A673 (cell line): ENCODE measurements at places on chromosomes 2 and 18. TPM values are rescaled to one million over a fixed set of nuclear protein-coding genes. Genes with fewer than 3 reads are reported as not detected.

- DNase-seq = no peak
These were observed 84.4 kb downstream of the EIPR1 start for GRCh38 chr2:3293221-3293620.

DNA sequence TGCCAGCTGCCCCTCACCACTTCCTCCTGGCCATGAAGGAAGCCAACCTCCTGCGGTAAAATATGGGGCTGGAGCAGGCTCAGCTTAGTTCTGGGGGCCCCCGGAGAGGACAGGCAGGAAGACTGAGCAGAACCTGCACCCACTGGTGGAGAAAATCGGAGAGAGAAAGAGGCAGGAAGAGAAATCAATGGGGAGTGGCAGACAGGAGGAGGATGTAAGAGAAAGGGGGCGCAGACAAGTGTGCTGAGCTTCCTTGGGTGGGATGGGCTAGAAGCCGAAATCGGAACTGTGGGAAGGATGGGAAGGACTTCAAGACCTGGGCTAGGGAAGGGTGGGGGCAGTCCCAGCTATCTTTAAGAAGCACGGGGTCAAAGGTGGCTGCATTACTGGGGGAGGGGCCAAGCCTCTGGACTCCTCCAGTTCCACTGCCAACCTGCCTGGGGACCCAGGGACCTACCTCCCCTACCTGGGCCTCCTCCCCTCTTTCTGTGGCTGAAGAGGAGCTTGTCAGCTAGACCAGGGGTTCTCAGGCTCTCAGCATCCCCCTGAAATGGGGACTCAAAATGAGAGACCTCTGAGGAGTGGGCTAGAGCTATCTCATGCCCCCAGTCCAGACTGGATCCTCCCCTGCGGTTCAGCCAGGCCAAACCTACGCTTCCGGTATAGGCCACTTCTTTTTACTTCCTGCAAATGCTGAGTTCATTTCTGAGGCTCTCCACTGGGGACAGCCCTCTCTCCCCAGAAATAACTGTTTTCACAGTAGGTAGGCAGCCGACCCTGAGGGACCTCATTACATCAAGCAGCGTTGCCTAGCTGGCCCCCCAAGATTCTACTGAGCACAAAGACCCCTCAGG, 33.6 kb upstream of the B3GNT7 start:
- DNase-seq = no peak

- DNase-seq = no peak
These were observed 142.2 kb downstream of the PKP4 start for GRCh38 chr2:158598862-158599517.

- DNase-seq = peak; percentile 45
These were observed 2.1 kb downstream of the POMC start for GRCh38 chr2:25165992-25166875.

DNA sequence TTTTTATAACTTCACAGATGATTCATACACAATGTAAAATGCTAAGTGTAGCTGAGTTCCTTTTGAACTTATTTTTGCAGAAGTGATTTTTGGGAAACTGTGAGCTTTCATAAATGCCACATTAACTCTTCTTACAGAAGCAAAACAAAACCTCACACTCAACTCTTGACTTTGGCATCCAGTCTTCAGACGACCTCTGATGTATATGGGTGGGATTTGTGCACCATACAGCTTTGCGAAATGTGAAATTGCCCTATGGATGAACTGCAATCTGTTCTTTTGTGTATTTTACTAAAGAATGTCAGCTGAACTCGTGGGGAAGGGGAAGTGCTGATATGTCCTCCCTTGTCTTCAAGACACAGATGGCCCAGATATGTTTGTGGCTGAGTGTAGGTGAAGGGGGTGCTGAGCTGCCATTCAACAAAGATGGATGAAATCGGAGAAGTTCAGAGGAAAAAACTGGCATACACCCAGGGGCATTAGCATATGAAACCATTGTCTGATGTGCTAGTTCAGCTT, 218.3 kb downstream of the PTGR3 start:
- DNase-seq = peak; percentile 80

DNA sequence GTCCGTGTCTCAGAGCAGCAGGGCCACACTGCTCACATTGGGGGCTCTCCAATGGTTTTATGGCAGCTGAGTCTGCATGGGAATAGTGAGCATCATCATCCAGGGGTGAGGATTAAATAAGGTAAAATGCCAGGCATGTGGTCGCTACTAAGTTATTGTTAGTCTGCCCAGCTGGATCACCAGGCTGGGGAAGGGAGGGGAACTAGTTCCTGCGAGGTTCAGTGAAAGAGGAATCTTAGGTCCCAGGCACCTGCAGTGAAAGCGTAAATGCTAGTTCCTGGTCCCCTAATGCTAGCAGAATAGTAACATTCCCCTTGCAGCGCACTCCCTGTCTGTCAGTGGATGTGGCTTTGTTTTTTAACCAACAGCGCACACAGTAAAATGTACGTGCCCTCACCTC, 60.1 kb downstream of the ARHGEF4 start:
- DNase-seq = no peak

DNA sequence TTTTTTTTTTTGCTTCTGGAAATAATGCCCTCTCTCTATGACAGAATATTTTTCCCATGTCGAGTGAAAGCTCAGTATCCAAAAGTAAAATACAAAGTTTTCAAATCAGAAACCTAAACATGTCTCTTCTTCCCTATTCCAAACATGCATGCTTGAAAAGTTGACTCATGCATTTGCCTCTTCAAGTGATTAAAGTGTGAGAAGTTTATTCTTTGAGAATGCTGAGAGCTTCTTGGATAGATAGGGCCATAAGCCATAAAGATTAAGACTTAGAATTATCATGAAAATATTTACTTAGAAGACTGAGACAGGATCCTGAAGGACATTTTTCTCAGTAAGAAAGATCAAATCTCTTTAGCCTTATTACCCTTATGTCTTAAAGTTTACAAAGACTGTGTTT, 98.6 kb upstream of the EPB41L5 start:
- DNase-seq = no peak

DNA sequence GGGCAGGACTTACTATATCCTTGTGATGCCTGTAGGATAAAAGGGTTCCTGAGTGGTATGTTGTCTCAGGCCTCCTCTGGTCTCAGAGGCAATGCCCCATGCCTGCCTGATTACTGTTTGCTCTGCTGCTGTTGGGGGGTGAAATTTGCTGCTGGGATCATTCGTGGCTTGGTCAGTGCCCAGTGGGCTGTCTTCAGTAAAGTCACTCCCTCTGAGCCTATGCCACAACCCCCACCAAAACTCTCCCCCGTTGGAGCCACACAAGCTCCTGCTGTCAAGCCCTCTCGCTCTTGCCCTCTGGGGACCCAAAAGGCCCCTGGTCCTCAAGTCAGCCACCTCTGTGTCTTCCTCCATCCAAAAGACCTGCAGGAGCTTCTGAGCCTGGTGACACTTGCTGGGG, 38.6 kb upstream of the TGIF1 start:
- no peak for DNase-seq

DNA sequence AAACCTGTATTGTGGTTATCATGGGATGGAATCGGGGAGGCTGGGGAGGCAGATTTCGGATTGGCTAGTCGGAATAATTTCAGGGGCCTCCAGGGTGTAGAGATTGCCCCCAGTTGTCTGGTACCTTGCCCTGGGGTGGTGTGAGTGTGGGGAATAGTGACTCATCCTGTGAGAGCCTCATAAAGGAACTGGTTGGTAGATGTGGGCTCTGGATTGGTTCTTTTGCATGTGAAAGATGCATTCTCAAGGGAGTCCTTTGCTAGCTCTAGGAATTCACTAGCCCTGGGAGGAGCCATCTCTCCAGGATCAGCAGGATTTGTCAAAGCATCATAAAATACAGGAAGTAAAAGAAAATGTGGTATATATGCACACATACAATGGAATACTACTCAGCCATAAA, 331.6 kb downstream of the SETBP1 start:
- peak; percentile 15 for DNase-seq

GRCh38 chr2:105597806-105598803, 146.6 kb upstream of the NCK2 start:
- DNase-seq = no peak

DNA sequence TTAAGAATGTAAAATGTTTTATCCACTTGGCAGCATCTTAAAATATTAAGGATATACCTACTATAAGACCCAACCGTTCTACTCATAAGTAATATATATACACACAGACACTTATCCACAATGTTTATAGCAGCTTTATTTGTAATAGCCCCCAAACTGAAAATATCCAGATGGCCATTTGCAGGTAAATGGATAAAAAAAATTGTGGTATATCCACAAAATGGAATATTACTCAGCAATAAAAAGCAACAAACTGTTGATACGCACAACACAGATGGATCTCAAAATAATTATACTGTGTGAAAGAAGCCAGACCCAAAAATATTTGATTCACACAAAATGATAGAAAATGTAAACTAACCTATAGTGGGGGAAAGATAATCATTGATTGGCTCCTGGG, 122.0 kb downstream of the ARHGAP28 start:
- DNase-seq = no peak

DNA sequence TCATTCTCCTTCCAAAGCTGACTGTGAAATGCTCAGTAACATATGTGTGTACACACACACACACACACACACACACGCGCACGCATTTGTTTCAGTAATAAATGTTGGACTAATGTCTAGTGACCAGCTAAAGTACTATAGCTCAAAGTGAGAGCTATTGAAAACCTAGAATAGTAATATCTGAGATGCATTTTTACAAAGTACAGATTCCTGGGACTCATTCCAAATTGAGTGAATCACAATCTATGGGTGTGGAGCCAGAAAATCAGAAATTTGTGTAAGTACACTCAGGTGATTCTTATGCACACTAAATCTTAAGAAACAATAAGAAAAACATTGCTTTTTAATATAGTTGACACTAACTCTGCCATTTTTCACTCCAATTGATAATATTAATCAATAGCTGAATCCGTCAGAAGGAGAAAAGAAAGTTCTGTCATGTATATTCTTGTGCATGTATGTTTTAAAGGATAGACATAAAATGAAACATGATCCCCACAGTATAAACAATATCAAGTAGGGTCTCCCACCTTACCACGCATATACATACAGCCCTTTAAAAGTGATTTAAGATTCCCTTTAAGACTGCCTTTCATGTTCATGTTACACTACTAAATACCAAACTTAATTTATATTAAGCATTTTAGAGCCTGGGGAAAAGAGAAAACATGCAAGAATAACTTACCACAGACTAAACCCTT, 123.5 kb downstream of the ATAD2B start:
- no peak for DNase-seq

DNA sequence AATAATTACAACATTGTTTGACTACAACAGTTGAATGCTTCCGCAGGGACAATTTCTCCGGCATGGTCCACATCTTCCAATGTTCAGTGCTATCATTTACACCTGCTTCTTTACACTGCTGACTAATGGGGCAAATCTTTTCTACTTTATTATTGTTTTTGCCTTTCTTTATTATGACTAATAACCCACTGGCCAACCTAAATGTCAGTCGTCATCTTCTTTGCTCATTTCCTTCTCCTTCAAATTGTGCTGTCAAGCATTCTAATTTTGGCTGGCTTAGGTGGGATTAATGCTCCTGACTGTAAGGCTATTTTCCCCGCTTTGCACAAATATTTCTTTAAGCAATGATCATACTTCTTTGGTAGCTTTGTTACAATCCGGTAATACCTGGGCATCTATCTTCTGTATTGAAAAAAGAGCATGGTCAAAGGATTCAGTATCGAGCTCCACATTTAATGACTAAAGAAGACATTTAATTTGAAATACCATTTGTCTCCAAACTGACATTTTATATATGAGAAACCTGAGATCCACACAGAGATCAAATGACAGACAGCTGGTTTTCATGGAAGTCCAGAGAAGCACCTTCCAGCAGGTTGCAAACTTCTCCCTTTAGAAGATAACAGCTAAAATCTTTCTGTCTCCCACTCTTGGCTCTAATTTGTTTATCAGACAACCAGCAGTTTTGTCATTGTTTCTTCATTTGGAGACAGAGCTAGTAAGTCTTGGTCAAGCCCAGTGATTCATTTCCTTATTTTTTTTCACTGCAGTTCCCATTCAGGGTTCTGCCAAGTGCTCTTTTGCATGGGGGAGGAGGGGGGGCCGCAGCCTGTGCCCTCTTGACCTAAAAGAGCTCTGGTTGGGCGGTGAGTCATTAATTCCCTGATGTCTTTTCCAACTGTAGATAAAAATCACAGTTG, 132.9 kb downstream of the SOCS6 start:
- DNase-seq = no peak

GRCh38 chr2:200125444-200126284, 170.3 kb downstream of the MAIP1 start:
- DNase-seq = no peak

DNA sequence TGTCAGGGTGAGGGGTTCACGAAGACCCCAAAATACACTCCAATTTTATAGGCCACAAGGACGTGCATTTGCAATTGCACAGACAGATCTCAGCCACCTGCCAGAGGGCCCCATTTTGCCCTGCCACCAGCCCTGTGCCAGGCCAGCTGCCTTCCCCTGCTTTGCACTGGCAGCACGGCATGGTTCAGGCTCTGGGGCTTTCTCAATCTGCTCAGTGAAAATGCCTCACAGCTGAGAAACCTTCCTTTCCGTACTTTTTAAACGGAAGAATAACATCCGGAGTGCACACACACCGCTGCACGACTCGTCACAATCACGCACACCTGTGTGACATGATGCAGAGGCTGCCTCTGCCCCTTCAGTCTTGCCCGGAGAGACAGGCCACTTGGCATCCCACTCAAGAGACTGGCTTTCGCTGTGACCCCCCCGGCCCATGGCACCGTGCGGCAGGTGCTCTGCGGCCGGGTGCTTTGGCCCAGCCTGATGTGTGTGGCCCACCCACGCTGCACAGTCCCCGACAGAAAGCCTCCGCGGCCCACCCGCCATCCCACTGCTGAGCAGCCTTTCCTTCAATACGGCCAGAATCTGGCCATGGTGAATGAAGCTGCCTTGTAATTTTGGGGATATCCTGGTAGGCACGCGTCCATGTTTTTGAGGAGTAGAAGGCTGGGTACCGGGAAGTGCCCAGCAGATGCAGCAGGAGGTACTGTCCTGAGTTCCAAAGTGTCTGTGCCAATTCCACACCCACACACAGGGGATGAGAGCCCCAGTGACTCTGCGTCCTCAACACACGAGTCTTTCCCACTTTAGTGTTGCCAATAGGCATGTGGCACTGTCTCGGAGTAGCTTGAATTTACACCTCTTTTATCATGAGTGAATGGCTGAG, 88.8 kb downstream of the USP40 start:
- no peak for DNase-seq

The GPBAR1 gene
- total RNA-seq = 0.30 and 0.46 TPM in 2 replicates

The SLC14A1 gene
- not detected in 2 replicates for total RNA-seq

The SERPINB10 gene
- not detected in 2 replicates for total RNA-seq

The ATP5F1A gene
- 479 and 531 TPM in 2 replicates for total RNA-seq
